ENCODE measurements at places on chromosomes 7 and 10. TPM values are rescaled to one million over a fixed set of nuclear protein-coding genes. Genes with fewer than 3 reads are reported as not detected.

The NKX2-3 gene
- total RNA-seq, result not detected

The CACNA2D1 gene
- 28.1 TPM for total RNA-seq

The TBRG4 gene
- total RNA-seq, result 48.0 TPM

The SYT15 gene
- total RNA-seq, result 3.3 TPM

The TRIM50 gene
- total RNA-seq, result not detected
